ENCODE measurements at places on chromosomes 4 and X.

- no peak for DNase-seq
Measured at GRCh38 chrX:9033179-9033578, 748 bp downstream of the FAM9B start.

DNA sequence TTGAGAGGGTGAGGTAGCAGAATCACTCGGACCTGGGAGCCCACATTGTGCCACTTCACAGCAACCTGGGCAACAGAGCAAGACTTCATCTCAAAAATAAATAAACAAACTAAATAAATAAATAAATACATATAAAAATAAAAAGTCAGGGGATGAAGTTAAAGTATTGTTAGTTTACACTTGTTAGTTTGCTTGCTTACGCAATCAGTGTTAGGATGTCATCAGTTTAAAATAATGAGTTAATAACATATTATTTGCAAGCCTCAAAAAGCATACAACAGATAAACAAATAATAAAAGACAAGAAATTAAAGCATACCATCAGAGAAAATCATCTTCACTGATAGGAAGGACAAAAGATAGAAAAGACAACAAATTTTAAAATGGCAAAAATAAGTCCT lies 891.1 kb upstream of the PCDH7 start:
- DNase-seq: no peak

- no peak for DNase-seq
Measured at GRCh38 chr4:85402371-85402770, 72.6 kb upstream of the ARHGAP24 start.

GRCh38 chr4:2395584-2395983 lies 22.9 kb downstream of the ZFYVE28 start:
- no peak for DNase-seq

DNA sequence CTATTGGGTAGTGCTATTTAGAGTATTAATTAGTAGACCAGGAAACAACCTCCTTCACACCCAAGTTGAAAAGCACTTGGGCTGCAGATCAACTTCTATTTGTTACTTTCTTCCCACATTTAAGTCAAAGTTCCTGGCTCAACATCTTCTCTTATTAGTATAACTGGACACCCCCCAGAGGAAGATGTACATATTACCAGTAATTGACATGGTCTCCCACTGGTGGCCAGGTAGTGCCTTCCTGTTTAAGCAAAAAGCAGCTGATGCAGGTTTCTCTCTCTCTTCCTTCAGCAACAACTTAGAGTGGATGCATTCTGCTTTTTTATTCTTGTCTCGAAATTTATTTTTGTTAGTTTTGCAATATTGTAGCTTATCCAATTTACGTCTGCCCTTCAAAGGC lies 438.1 kb downstream of the GBA3 start:
- DNase-seq: no peak
